Endothelial cell (in vitro differentiated cells): ENCODE measurements at places on chromosomes 5 and 9. TPM values are rescaled to one million over a fixed set of nuclear protein-coding genes. Genes with fewer than 3 reads are reported as not detected.

DNA sequence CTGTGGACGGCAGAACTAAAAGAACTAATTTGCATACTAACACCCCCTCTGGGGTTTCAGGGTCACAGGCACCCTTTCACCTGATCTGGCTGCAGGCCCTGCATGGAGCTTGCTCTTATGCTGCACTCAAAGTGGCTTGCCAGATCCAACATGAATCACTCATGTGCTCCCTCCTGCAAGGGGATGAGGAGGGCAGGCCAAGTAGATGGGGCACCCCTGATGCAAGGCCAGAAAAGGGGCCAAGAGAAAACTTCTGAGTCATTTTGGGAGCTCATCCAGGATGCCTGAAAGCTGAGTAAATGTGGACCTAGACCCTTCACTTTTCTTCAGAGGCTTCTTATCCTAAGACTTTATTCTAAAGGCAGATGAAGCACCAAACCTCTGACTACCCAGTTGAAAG is 558.5 kb upstream of the PTGER4 start:
- DNase-seq = no peak

DNA sequence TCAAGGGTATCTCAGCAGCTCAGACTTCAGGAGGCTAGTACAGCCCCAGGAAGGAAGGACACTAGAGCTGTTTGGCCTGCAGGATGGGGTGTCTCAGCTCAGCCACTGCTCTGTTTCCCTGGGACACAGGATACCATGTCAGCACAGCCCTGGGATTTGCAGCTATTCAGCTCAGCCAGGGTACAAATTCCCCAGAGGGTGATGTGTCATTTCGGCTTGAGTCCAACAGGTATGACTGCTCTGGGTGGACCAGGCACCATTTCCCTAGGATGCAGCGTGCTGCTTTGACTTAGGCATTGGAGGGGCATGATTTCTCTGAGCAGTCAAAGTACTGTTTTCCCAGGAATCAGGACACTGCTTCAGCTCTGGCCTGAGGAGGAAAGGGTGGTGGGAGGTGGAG is 130.1 kb downstream of the ARSB start:
- DNase-seq = no peak

DNA sequence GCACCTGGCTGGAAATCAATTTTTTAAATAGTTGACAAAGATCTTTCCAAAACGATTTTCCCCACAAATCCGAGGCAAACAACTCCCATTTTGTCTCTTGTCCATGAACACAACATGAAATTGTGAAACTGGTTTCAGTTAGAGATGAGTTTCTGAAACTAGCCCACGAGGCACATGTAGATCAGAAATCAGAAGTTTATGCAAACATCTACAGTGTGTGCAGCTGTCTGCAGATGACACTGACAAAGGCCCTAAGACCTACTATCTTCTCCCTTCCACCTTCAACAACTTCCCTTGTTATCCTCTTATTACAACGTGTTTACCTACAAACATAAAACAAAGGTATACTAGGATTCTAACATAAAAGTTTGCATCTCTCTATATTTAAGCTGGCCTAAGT is 183.3 kb downstream of the DIRAS2 start:
- DNase-seq = no peak

BARHL1 gene
- total RNA-seq = 2.4 TPM

EGFL7 gene
- 945 TPM for total RNA-seq

LOX gene
- total RNA-seq = 0.23 TPM

GRCh38 chr5:86626149-86626548 is 8.4 kb downstream of the COX7C start:
- no peak for DNase-seq

GRCh38 chr5:33524476-33524875 is 83.7 kb downstream of the TARS1 start:
- DNase-seq = no peak

DROSHA gene
- 98.2 TPM for total RNA-seq

DNA sequence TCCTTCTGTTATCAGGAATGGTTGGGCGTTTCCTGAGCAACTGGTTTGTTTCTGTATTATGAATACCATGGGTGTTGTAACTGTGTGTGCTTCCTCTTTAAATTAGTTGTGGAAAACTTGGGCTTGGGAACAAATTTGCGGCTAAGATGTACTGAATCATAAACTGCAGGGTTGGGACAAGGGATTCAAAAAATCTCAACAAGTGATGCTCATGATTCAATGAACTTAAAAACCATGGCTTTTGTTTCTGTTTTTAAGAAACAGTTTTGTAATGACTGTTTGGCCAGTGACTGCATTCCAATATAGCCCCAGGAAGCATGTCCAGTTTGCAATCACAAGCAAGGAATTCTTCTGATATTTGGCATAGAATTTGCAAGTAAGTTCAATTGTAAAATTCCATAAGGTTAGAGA is 657.5 kb upstream of the WWC1 start:
- DNase-seq = no peak

PCDHA6 gene
- total RNA-seq = 2.3 TPM

DNA sequence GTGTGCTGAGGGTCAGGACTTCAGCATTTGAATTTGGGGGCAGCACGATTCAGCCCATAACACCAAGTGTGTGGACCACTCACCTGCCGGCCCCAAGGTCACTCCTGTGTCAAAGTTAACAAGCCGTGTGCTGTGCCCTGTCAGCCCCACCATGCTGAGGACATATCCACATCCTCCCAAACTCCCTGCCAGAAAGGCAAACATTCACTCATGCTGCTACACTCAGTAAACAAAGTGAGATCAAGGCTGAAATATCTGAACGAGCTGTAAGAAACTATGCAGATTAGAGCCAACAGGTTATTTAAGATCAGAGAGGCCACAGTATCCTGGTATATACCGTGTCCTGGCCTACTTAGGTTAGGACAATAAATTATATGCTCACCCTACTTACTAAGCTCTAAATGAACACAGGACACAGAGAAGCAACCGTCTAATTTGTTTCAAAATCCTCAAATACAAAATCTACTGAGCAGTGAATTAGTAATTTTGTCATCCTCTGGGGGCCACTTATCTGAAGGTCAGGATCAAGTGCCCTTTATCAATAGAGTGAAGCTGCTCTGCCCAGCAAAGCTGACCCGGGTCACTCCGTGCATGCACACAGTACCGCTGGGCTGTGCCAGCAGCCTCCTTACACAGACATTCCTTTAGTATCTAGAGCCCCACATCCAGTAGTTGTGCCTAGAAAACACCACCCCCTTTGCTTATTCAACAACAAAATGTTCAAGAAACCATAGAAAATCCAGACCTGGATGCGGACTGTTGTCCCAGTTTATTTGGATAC is 28.2 kb downstream of the RETREG1 start:
- no peak for DNase-seq

GRCh38 chr5:3377831-3378230 is 217.8 kb upstream of the IRX1 start:
- no peak for DNase-seq

DNA sequence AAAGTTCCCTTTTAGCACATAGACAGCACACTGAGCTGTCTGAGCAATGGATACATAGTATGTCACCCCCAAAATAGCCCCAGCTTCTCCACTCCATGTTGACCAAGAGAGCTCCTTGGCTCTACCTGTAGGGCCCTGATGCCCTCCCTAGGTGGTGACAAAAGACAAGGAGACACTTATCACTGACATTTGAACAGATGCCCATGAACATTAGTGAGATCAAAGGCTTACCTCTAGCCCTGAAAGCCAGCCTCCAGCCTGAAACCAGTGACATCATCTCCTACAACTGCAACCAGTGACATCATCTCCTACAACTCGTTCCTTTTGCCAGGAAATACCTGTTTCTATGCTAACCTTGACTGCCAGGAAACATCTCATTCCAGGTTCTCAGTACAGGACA is 122.7 kb downstream of the FSTL4 start:
- DNase-seq = no peak

DNA sequence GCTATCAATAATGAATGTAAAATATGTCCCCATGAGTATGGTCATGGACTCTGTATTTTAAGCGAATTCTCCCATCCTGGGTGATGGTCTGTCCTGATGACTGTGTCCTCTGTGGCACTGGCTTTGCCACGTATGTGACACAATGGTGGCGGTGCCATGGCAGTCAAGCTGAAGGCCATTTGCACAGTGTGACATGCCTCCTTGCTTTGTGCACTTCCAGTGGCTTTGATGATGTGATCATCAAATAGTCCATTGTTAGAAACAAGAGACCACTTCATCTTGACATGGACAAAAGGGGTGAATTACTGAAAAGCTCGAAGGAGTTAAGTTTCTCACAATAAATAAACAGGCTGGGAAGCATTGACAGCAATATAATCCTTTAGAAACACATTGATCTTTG is 31.0 kb upstream of the PRRC1 start:
- DNase-seq = no peak

SAXO1 gene
- not detected for total RNA-seq

FBXW5 gene
- total RNA-seq = 100.0 TPM

GRCh38 chr9:119556129-119556875 is 187.1 kb upstream of the BRINP1 start:
- DNase-seq = peak; percentile 91

DNA sequence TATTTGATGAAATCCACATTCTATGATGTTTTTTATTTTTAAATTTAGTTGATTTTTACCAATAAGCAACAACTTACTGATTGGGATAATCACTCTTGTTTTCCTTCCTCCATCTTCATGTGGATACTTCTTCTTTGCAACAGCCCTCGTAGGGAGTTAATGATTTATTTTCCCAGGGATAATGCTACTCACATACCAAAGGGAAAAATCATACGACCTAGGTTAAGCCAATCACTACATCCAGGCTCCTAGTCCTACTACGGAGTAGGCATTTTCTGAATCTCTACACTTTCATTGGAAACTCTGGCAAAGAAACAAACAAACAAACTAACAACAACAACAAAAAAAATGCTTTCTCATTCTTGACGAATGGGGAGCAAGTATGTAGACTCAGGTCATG is 663.4 kb downstream of the PTPRD start:
- DNase-seq = no peak

CACNA1B gene
- total RNA-seq = 2.0 TPM

- DNase-seq = no peak
Measured at GRCh38 chr9:41229408-41230401, 40.6 kb upstream of the ZNG1F start.

- no peak for DNase-seq
Measured at GRCh38 chr5:116632890-116633289, 58.3 kb upstream of the SEMA6A start.

PTGER4 gene
- 0.26 TPM for total RNA-seq

- DNase-seq = no peak
Measured at GRCh38 chr9:95206143-95206542, 111.4 kb downstream of the FANCC start.

GRCh38 chr5:137566118-137566541 is 67.0 kb upstream of the SPOCK1 start:
- DNase-seq = no peak

DNA sequence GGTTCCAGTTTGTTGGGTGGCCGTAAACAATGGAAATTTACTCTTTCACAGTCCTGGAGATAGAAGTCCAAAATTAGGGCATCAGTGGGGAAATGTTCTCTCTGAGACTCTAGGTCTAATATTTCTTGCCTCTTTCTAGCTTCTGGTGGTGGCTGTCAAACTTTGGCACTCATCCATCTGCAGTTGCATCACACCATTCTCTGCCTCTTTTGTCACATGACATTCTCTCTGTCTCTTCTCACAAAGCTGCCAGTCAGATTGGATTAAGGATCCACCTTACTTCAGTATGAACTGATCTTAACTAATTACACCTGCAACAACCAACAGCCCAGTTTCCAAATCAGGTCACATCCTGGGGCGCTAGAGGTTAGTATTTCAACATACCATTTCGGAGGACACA is 222.9 kb upstream of the FTMT start:
- no peak for DNase-seq

GPR151 gene
- not detected for total RNA-seq

DNA sequence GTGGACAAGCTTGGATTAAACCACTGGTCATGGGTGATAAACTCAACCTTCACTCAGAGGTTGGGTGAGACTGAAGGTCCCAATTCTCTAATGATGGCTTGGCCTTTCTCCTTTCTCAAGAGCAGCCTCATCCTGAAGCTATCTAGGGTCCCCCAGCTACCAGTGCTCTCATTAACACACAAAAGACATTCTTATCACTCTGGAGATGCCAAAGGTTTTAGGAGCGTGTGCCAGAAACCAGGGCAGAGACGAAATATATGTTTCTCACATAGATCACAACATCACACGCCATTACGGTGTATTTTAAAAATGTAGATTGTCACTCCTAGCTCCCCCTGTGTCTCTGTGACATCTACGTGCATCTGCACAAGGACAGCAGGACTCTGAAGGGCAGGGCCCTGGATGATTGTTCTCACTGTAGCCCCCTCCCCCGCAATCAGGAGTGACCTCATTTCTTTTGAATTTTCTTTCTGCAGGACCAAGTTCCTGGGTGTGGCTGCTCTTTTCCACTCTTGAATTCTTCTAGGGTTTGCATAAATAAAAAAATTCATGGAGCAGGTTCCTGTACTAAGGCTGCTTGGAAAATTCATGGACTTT is 311.3 kb downstream of the GADD45G start:
- DNase-seq = no peak

FOXI1 gene
- 2.2 TPM for total RNA-seq

GRCh38 chr5:79983618-79984017 is 7.4 kb downstream of the MTX3 start:
- DNase-seq = no peak

DNA sequence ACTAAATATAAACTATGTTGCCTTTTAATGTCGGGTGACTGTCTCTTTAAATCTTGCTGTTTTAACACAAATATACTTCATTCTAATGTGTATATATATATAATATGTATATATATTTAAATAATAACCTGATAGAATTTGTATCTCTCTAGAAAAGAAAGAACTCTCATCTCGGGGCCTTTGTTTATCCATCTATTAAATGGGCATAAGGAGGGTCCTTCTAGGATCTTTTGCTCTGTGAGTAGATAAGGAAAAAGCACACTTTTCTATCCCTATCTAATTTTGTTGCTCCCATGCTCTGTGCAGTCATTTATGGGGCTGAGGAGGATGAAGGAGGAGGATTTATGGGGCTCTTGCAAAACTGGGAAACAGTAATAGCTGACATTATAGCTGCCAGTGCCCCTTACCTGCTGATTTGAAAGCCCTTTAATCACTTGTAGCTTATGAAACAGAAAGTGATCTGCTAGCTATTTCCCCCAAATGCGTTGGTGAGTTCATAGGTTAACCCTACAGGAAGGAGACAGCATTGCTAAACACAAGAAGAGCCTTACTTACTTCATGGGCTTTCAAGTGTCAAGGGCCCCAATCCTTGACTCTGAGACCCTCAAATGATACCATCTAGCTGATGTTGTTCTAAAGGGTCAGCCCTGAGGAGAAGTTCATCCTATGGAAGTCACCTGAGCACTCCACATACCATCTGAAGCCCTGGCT is 5.8 kb upstream of the PPARGC1B start:
- DNase-seq = no peak

GRCh38 chr9:4415281-4415680 is 75.0 kb upstream of the SLC1A1 start:
- DNase-seq = no peak
